ENCODE measurements at places on chromosomes 12 and 14. TPM values are rescaled to one million over a fixed set of nuclear protein-coding genes. Genes with fewer than 3 reads are reported as not detected.

- no peak overlapping the region for H3K4me3 ChIP-seq
- DNase-seq, result peak; percentile 21
- no peak overlapping the region for H3K27ac ChIP-seq
- H3K27me3 ChIP-seq, result no peaks in the 10 kb centered on the region
- H3K36me3 ChIP-seq, result no peaks in the 10 kb centered on the region
Measured at GRCh38 chr14:33567023-33567728, 383.7 kb downstream of the EGLN3 start.

GRCh38 chr12:75905922-75906321, 125.7 kb downstream of the PHLDA1 start:
- peaks cover 8% of the 10 kb centered on the region for H3K4me1 ChIP-seq
- H3K27ac ChIP-seq, result no peak overlapping the region
- no peaks in the 10 kb centered on the region for H3K36me3 ChIP-seq
- no peaks in the 10 kb centered on the region for H3K27me3 ChIP-seq
- no peak overlapping the region for H3K4me3 ChIP-seq

GRCh38 chr14:95444132-95445129, 72.0 kb downstream of the SYNE3 start:
- DNase-seq, result no peak
- no peak overlapping the region for H3K27ac ChIP-seq
- H3K27me3 ChIP-seq, result no peaks in the 10 kb centered on the region
- no peak overlapping the region for H3K4me3 ChIP-seq
- H3K36me3 ChIP-seq, result no peaks in the 10 kb centered on the region

The SIX6 gene
- total RNA-seq, result not detected

GRCh38 chr14:58177125-58177524, 22.8 kb upstream of the ACTR10 start:
- peaks cover 15% of the 10 kb centered on the region for H3K27me3 ChIP-seq
- H3K4me1 ChIP-seq, result no peaks in the 10 kb centered on the region
- no peak for DNase-seq

DNA sequence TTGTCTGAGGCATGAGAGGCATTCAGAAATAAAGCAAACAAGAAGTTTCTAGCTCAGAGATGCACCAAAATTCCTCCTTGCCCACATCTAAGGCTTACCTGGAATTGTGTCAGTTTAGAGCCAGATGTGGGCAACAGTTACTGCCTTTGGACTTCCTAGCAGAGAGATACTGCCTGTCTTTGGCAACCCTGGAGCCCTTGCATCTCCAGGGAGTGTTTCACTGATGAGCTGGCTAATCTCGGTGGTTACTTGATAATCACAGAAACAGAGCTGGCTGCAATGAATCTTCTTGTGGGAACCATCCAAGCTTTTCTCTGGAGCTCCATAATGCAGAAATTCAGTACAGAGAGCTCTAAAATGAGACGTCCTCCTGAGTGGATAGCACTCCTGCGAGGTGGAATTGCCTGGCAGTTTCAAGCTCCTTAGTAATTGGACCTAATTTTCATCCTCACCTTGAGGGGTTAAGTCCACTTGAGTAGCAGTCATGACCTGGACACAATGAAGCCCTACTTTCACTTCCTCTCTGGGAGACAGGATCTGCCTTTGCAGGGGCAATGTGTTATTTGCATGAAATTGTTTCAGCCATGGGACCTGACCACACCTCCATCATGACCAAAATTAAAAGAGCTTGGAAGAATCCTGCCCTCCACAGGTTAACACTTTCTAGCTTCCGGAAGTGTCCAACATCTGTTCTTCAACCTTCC, 108.8 kb upstream of the ARHGAP5 start:
- no peak overlapping the region for H3K27ac ChIP-seq
- no peak overlapping the region for H3K4me3 ChIP-seq
- H3K27me3 ChIP-seq, result no peaks in the 10 kb centered on the region
- DNase-seq, result no peak

DNA sequence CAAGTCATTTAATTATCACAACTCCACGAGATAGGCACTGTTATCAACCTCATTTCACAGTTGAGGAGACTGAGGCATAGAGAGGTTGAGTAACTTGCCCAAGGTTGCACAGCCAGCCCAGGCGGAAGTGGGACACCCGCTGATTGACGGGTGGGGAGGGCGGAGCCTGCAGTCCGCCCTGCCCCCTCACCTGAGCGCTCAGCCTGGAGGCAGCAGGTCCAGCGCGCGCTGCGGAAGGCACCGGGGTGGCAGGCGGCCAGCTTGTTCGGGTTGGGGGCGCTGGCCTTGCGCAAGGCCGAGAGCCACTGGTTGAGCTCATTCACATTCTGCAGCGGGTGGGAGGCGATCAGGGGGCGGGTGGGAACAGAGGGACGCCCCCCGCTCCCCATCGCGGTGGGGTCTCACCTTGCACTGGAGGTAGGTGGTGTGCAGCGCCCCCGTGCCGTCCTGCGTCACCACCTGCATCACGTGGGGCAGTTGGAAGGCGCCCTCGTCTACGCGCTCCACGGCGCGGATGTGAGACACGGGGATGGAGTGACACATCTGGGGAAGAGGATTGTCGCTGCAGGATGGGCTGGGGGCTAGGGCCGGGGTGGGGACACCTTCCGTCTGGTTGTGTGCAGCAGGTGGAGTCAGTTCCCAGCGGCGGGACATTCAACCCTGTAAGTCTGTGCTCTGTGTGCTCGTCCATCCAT, 31.7 kb downstream of the RASAL1 start:
- no peak overlapping the region for H3K27ac ChIP-seq
- H3K36me3 ChIP-seq, result no peaks in the 10 kb centered on the region
- peak; percentile 47 for DNase-seq
- no peaks in the 10 kb centered on the region for H3K27me3 ChIP-seq
- 0 out of 2 replicates have a peak, but pooled peaks cover 4% of the 10 kb centered on the region for H3K4me1 ChIP-seq

Data from PC-3 (cell line).